Naive thymus-derived CD4-positive, alpha-beta T cell (primary cell): ENCODE measurements at places on chromosomes 11 and 22.

GRCh38 chr11:68173926-68174325, 39.2 kb downstream of the KMT5B start:
- no peak overlapping the region for H3K27ac ChIP-seq
- no peaks in the 10 kb centered on the region for H3K4me1 ChIP-seq
- no peaks in the 10 kb centered on the region for H3K27me3 ChIP-seq
- H3K4me3 ChIP-seq: no peak overlapping the region

DNA sequence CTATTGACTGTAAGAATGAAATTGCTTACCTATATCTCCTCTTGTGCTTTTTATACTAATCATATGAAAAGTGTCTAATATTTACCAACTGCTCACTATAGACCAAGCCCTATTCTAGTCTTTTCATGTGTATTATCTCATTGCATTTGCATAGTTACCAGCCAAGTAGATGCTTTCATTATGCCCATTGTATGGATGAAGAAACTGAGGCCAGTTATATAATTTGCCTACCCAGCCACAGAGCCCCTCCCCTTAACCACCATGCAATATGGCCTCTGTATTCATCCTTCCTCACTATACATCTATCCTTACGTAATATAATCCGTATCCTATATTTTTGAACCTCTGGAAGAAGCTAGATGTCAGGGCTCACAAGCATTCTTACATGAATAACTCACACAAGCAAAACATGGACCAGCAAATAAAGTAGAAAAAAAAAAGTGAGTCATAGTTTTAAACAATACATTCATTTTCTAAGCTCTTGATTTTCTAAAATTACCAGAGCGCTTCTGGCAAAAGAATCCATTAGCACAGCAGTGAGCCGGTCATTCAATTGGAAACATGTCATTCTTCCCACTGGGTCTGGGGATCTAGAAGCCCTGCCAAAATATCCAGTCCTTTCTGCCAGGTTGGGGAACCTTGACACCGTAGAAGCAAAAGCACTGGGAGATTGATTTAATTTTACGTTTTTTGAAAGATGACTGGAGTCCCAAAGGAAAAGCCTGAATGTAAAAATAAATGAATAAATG, 80.0 kb downstream of the C11orf91 start:
- no peaks in the 10 kb centered on the region for H3K4me1 ChIP-seq
- H3K27ac ChIP-seq: no peak overlapping the region
- no peak for DNase-seq
- H3K36me3 ChIP-seq: no peaks in the 10 kb centered on the region
- no peaks in the 10 kb centered on the region for H3K27me3 ChIP-seq
- no peak overlapping the region for H3K4me3 ChIP-seq

- H3K4me1 ChIP-seq: no peaks in the 10 kb centered on the region
- H3K36me3 ChIP-seq: no peaks in the 10 kb centered on the region
- no peak overlapping the region for H3K27ac ChIP-seq
These were observed 325.5 kb downstream of the NTM start for GRCh38 chr11:131695889-131696429.

DNA sequence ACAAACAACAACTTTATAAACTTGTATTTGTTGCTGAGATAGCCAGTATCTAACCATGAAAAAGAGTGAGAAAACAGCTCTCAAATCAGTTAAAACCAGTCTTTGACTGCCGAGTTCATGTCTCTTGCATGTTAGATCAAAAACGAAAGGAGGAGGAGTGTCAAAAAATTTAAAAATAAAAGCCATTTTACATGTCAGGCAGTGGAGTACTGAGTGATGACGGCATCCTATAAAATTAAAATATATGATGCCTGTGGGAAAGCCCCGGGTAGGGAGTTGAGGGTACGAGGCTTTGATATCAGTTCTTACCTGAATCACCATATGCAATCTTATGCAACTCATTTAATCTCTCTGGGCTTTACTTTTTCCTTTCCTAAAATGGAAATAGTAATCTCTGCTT, 117.3 kb downstream of the ETS1 start:
- H3K27me3 ChIP-seq: no peaks in the 10 kb centered on the region
- peak overlapping the region; percentile 25 for H3K4me3 ChIP-seq
- peaks cover 100% of the 10 kb centered on the region for H3K4me1 ChIP-seq

DNA sequence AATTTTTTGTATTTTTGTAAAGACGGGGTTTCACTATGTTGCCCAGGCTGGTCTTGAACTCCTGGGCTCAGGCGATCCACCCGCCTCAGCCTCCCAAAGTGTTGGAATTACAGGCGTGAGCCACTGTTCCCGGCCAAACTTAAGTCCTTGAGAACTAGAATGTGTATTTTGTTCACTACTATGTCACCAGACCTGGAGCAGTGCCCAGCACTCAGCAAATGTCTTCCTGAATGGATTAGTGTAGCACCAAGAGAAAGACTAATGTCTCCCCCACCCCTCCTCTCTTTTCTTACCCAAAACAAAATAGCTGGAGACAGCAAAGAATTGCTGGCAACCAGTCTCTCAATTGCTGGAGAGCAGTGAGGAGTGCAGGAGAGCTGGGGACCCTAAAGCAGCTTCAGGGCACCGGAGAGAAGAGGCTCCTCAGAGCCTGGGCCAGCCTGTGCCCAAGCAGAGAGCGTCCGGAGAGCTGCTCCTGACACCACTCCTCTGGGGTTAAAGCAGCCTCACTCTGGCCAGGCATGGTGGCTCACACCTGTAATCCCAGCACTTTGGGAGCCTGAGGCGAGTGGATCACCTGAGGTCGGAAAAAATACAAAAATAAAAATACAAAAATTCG, 14.9 kb downstream of the SLC25A18 start:
- H3K36me3 ChIP-seq: no peaks in the 10 kb centered on the region
- H3K4me1 ChIP-seq: no peaks in the 10 kb centered on the region
- H3K27ac ChIP-seq: no peak overlapping the region

DNA sequence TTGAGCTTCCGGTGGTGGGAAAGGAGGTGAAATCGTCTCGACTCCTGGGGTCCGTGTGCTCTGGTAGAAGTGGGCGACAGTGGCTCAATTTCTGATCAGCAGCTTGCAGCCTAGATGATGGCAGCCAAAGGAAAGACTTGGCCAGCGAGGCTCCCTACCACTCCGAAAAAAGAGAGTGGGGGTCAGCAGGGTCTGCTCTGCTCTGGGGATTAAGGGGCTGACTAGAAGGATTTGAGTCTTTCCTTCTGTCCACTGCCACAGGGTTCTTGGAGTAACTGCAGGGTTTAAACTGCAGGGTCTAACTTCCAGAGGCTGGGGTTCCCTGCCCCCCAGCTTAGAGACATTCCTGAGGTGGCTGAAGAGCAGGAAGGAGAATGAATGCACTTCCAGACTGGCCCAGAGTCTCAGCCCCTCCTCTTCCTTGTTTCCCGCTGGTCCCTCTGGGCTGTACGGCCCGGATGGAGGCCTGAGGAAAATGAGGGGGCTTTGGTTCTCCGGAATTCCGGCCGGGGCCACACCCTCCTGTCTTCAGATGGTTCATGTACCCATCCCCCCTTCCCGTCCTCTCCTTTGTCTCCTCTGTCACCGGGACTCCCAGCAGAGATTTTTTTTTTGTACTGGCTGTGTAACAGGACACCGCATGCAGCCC, 907 bp downstream of the SERPINH1 start:
- peak overlapping the region; percentile 91 for H3K4me3 ChIP-seq
- H3K36me3 ChIP-seq: no peaks in the 10 kb centered on the region
- H3K4me1 ChIP-seq: peaks cover 15% of the 10 kb centered on the region
- peak overlapping the region; percentile 86 for H3K27ac ChIP-seq

GRCh38 chr11:26995701-26996460, 2.0 kb downstream of the FIBIN start:
- H3K27me3 ChIP-seq: no peaks in the 10 kb centered on the region
- no peaks in the 10 kb centered on the region for H3K36me3 ChIP-seq
- no peaks in the 10 kb centered on the region for H3K4me1 ChIP-seq
- no peak overlapping the region for H3K4me3 ChIP-seq
- H3K27ac ChIP-seq: no peak overlapping the region

GRCh38 chr11:2931420-2931746, 2.2 kb upstream of the PHLDA2 start:
- H3K27me3 ChIP-seq: peaks cover 3% of the 10 kb centered on the region
- no peaks in the 10 kb centered on the region for H3K36me3 ChIP-seq
- peaks cover 13% of the 10 kb centered on the region for H3K4me1 ChIP-seq
- H3K27ac ChIP-seq: no peak overlapping the region
- DNase-seq: no peak
- H3K4me3 ChIP-seq: no peak overlapping the region

- H3K4me1 ChIP-seq: no peaks in the 10 kb centered on the region
- DNase-seq: no peak
- no peaks in the 10 kb centered on the region for H3K36me3 ChIP-seq
- no peak overlapping the region for H3K27ac ChIP-seq
- no peak overlapping the region for H3K4me3 ChIP-seq
- H3K27me3 ChIP-seq: no peaks in the 10 kb centered on the region
These were observed 348.0 kb downstream of the BUD13 start for GRCh38 chr11:116424615-116425261.

GRCh38 chr11:13052130-13052571, 43.0 kb downstream of the RASSF10 start:
- peaks cover 3% of the 10 kb centered on the region for H3K27me3 ChIP-seq
- H3K4me3 ChIP-seq: no peak overlapping the region
- H3K4me1 ChIP-seq: no peaks in the 10 kb centered on the region
- no peaks in the 10 kb centered on the region for H3K36me3 ChIP-seq
- no peak for DNase-seq

DNA sequence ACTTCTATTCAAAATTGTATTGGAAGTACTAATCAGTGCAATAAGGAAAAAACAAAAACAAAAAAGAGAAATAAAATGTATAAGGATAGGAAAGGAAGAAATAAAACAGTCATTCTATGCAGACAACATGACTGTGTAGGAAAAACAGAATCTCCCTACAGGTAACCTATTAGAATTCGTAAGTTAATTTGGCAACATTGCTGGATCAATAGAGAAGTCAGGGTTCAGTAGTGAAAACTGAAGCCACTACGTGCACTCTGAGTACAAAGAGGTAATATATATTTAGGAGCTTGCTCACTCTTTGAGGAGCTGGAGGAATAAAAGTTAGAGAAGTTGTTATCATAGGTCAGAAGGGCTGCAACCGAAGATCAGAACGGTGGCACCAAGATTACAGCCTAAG, 84.0 kb upstream of the BMAL1 start:
- no peak for DNase-seq
- H3K27me3 ChIP-seq: no peaks in the 10 kb centered on the region
- H3K36me3 ChIP-seq: no peaks in the 10 kb centered on the region

- no peak for DNase-seq
- no peak overlapping the region for H3K4me3 ChIP-seq
- no peaks in the 10 kb centered on the region for H3K27me3 ChIP-seq
- H3K27ac ChIP-seq: no peak overlapping the region
- no peaks in the 10 kb centered on the region for H3K36me3 ChIP-seq
- no peaks in the 10 kb centered on the region for H3K4me1 ChIP-seq
These were observed 19.2 kb downstream of the SLC22A6 start for GRCh38 chr11:62965574-62965973.

GRCh38 chr11:104765401-104766095, 132.7 kb downstream of the CASP12 start:
- no peaks in the 10 kb centered on the region for H3K4me1 ChIP-seq
- no peak for DNase-seq
- H3K4me3 ChIP-seq: no peak overlapping the region
- no peaks in the 10 kb centered on the region for H3K36me3 ChIP-seq

- H3K4me3 ChIP-seq: no peak overlapping the region
- no peak for DNase-seq
- H3K27me3 ChIP-seq: no peaks in the 10 kb centered on the region
- no peaks in the 10 kb centered on the region for H3K4me1 ChIP-seq
These were observed 832.2 kb downstream of the NTM start for GRCh38 chr11:132202621-132203020.

DNA sequence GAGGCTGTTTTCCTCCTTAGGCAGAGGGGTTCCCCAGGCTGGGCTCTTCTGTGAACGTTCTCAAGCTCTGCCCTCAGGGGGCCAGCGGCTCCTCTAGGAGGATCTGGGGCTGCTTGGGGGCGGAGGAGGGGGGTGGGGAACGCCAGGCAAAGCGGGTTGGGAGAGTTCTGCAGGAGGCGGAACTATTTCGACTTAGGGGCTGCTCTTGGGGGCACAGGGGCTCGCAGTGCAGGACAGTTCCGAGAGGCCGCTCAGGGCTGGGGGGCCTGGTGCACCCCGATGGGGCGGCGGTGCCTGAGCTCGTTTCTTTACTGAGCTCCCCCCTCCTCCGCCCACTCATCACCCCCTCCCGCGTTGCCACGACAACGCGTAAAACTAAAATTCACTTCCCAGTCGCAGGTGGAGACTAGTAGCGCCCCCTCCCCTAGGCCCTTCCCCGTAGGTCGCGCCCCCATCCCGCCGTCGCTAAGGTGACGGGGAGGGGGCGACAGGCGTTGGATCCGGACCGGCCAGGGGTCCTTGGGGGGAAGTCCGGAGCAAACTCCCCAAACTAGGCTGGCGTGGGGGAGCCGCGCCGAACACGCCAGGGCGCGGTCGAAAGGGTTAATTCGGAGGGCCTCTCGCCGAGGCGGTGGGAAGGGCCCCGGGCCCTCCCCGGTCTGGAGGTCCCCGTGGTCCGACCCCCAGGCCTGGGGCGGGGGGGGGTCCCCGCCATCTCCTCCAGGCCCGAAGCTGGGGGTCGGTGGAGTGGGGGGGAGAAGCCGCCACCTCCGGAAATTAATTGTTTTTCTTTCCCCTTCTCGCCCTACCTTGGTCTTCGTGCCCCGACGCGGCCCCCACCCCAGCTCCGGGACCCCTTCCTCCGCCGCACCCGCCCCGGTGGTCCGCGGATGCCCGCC, 857 bp downstream of the SHANK3 start:
- H3K4me1 ChIP-seq: peaks cover 17% of the 10 kb centered on the region
- DNase-seq: peak; percentile 34
- H3K36me3 ChIP-seq: no peaks in the 10 kb centered on the region

GRCh38 chr11:31770011-31770700, 41.0 kb downstream of the PAX6 start:
- DNase-seq: no peak
- H3K4me1 ChIP-seq: no peaks in the 10 kb centered on the region
- no peaks in the 10 kb centered on the region for H3K36me3 ChIP-seq
- H3K4me3 ChIP-seq: no peak overlapping the region
- H3K27me3 ChIP-seq: no peaks in the 10 kb centered on the region
- no peak overlapping the region for H3K27ac ChIP-seq

DNA sequence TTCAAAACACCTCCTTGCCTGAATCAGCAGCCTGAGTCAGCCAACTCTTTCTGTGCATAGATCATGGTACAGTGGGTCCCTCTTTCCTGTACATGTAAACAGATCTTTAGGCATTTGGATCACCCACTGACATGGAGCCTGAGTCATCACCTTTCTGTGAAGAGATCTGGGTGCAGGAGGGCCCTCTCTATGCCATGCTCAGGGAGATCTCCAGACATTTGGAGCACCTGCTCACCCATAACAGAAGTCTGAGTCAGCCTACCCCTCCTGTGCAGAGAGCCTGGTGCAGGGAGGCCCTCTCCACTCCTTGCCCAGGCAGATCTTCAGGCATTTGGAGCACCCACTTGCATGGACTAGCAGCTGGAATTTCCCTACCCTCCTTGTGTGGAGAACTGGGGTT, 56.2 kb upstream of the GLYAT start:
- no peak for DNase-seq
- no peak overlapping the region for H3K4me3 ChIP-seq
- H3K36me3 ChIP-seq: no peaks in the 10 kb centered on the region
- H3K27me3 ChIP-seq: no peaks in the 10 kb centered on the region
- no peaks in the 10 kb centered on the region for H3K4me1 ChIP-seq

- peak overlapping the region; percentile 81 for H3K27ac ChIP-seq
- no peaks in the 10 kb centered on the region for H3K27me3 ChIP-seq
- H3K36me3 ChIP-seq: peaks cover 42% of the 10 kb centered on the region
- peak overlapping the region; percentile 95 for H3K4me3 ChIP-seq
- H3K4me1 ChIP-seq: peaks cover 53% of the 10 kb centered on the region
These were observed 4.1 kb downstream of the SUN2 start for GRCh38 chr22:38751422-38752346.
